ENCODE measurements at places on chromosomes 3 and 15. TPM values are rescaled to one million over a fixed set of nuclear protein-coding genes. Genes with fewer than 3 reads are reported as not detected.

- H3K4me1 ChIP-seq = no peaks in the 10 kb centered on the region
- H3K36me3 ChIP-seq = no peaks in the 10 kb centered on the region
- no peaks in the 10 kb centered on the region for H3K27me3 ChIP-seq
- no peak overlapping the region for H3K27ac ChIP-seq
- no peak overlapping the region for H3K4me3 ChIP-seq
Observed at GRCh38 chr15:99209326-99209725, 40.1 kb downstream of the TTC23 start.

- DNase-seq = peak; percentile 19
- H3K36me3 ChIP-seq = no peaks in the 10 kb centered on the region
- peaks cover 9% of the 10 kb centered on the region for H3K4me1 ChIP-seq
- no peak overlapping the region for H3K4me3 ChIP-seq
Observed at GRCh38 chr3:46049093-46049492, 21.8 kb upstream of the XCR1 start.

GRCh38 chr3:85037203-85037602 lies 78.4 kb downstream of the CADM2 start:
- no peak overlapping the region for H3K27ac ChIP-seq
- no peaks in the 10 kb centered on the region for H3K4me1 ChIP-seq
- no peaks in the 10 kb centered on the region for H3K36me3 ChIP-seq
- no peaks in the 10 kb centered on the region for H3K27me3 ChIP-seq
- no peak for DNase-seq

- no peak overlapping the region for H3K27ac ChIP-seq
- peaks cover 28% of the 10 kb centered on the region for H3K4me1 ChIP-seq
- no peak for DNase-seq
- H3K27me3 ChIP-seq = no peaks in the 10 kb centered on the region
Observed at GRCh38 chr3:51682526-51682925, 11.5 kb downstream of the TEX264 start.

- H3K27me3 ChIP-seq = no peaks in the 10 kb centered on the region
- H3K4me3 ChIP-seq = no peak overlapping the region
- peaks cover 63% of the 10 kb centered on the region for H3K36me3 ChIP-seq
- H3K4me1 ChIP-seq = no peaks in the 10 kb centered on the region
Observed at GRCh38 chr3:49295489-49296058, 18.5 kb upstream of the C3orf62 start.

- H3K36me3 ChIP-seq = peaks cover 25% of the 10 kb centered on the region
- no peak overlapping the region for H3K27ac ChIP-seq
- H3K27me3 ChIP-seq = no peaks in the 10 kb centered on the region
- peaks cover 50% of the 10 kb centered on the region for H3K4me1 ChIP-seq
Observed at GRCh38 chr3:45664578-45664977, 24.6 kb upstream of the SACM1L start.

GRCh38 chr3:186746008-186746407 lies 28.8 kb downstream of the KNG1 start:
- H3K4me1 ChIP-seq = peaks cover 12% of the 10 kb centered on the region
- H3K27me3 ChIP-seq = no peaks in the 10 kb centered on the region
- no peak overlapping the region for H3K4me3 ChIP-seq
- H3K27ac ChIP-seq = no peak overlapping the region
- H3K36me3 ChIP-seq = no peaks in the 10 kb centered on the region

DNA sequence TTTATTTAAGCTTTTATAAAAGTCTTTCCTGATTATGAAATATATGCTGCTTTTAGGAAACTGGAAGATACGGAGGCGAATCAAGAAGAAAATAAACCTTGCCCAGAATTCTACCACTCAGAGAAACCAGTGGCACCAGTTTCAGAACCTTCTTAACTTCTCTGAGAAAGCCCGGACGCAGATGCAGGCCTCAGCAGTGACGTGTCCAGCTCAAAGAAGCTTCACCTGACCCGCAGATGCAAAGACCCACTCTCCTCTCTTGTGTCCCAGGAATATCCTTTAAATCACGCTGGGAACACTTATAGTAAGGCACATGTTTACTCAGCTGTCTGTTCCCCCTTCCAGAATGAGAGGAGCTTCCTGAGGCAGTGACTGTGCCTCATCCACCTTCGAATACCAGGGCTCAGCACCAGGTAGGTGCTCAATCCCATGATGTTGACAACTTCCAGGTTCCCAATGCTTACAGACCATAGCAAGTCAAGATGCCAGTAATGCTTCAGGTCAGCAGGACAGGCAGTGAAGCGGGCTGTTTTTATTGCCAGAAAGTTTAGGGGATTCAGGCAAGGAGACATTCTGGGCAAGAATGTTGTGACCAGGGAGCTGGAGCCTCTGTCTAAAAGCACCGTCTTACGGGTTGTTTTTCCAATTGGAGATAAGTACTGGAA lies 39.9 kb upstream of the LDHAL6B start:
- H3K4me1 ChIP-seq = peaks cover 36% of the 10 kb centered on the region
- peaks cover 8% of the 10 kb centered on the region for H3K36me3 ChIP-seq
- no peak overlapping the region for H3K4me3 ChIP-seq
- no peak overlapping the region for H3K27ac ChIP-seq

GRCh38 chr3:117355566-117355965 lies 646.0 kb downstream of the TUSC7 start:
- no peak for DNase-seq
- H3K27me3 ChIP-seq = no peaks in the 10 kb centered on the region
- H3K36me3 ChIP-seq = no peaks in the 10 kb centered on the region
- H3K4me1 ChIP-seq = no peaks in the 10 kb centered on the region
- H3K4me3 ChIP-seq = no peak overlapping the region

DNA sequence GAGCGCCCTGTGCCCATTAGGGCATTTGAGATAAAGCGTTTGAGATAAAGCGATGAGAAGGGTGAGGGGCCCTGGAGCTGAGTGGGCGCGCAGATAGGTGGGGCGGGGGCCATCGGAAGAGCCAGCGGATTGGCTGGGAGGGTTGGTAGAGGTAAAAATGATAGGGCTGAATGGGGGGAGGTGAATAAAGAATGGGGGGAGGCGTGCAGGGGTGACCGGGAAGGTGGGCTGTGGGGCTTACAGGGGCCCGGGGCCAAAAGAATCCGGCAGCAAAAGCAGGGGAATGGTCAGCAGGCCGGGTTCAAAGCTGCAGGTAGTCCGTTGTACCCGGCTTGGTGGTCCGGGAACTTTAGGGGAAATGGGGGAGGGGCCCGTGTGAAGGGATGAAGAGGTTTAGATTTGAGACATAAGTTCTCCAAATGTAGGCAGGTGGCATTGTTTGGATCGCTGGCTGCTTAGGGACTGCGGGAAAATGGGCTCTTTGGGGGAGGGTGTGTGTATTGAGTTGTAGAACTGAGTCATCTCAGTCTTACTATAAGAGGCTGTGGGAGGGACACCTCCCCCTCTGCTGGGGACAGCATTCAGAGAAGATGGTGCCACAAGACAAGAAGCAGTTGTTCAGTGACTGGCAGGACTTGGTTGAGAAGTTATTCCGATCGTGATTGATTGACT lies 610 bp downstream of the ARID3B start:
- peaks cover 8% of the 10 kb centered on the region for H3K36me3 ChIP-seq
- peak; percentile 80 for DNase-seq
- H3K4me1 ChIP-seq = peaks cover 44% of the 10 kb centered on the region
- H3K4me3 ChIP-seq = peak overlapping the region; percentile 98

DNA sequence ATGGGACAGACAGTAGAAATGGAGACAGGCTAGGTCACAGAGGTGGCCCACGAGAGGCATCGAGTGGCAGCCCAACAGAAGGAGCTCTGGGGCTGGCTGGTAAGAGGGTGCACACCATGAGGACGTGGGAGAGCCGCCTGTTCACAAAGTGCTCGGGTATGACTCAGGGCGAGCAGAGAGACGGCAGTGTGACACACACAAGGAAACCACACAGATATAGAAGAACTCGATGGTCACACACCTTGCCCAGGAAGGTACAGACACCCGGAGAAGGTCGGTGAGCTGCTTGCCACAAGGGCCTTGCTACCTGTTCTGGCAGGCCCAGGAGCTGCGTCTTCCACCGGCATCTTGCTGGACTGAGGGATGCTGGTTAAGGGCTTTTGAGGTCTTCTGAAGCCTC lies 50.2 kb downstream of the CA12 start:
- no peaks in the 10 kb centered on the region for H3K27me3 ChIP-seq
- H3K4me3 ChIP-seq = no peak overlapping the region
- peaks cover 28% of the 10 kb centered on the region for H3K4me1 ChIP-seq
- no peaks in the 10 kb centered on the region for H3K36me3 ChIP-seq
- DNase-seq = peak; percentile 67

GRCh38 chr3:57019057-57019456 lies 41.4 kb upstream of the SPATA12 start:
- H3K27me3 ChIP-seq = no peaks in the 10 kb centered on the region
- H3K4me3 ChIP-seq = no peak overlapping the region
- no peak overlapping the region for H3K27ac ChIP-seq
- H3K36me3 ChIP-seq = no peaks in the 10 kb centered on the region
- H3K4me1 ChIP-seq = peaks cover 29% of the 10 kb centered on the region
- no peak for DNase-seq

DNA sequence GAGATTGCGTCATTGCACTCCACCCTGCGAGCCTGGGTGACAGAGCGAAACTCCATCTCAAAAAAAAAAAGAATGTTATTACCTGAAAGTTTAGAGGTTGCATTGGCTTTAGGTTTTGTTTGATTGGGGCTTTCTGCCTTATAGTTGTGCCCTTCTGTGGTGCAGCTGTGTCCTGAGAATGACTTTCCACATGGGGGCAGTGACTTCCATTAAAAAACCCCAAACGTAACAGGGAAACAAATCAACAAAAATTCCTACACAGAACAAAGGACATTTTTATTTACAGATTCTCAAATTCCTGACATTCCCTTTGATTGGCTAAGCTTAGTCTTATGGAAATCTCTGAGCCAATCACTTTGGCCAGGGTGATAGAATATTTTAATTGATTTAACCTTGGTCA lies 154.1 kb upstream of the GPR149 start:
- H3K36me3 ChIP-seq = no peaks in the 10 kb centered on the region
- no peaks in the 10 kb centered on the region for H3K4me1 ChIP-seq
- H3K27me3 ChIP-seq = no peaks in the 10 kb centered on the region
- peak; percentile 7 for DNase-seq
- no peak overlapping the region for H3K27ac ChIP-seq

DNA sequence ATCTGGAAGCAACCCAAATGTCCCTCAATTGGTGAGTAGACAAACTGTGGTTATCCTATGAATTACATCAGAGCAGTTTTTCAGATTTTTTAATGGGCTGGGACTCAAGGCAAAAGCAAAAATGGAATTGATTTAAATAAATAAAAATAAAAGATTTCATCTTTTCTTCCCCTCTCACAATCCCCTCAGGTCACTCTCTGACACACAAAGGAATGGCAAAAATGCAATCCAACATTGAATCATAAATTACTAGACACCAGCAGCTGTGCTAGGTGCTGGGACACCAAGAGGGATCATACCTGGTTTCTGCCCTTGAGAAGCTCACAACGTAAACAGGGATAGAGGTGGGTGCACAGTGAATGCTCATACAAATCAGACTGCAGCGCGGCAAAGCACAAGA lies 58.8 kb downstream of the CPN2 start:
- DNase-seq = no peak
- peaks cover 4% of the 10 kb centered on the region for H3K36me3 ChIP-seq
- H3K27me3 ChIP-seq = no peaks in the 10 kb centered on the region
- H3K4me3 ChIP-seq = no peak overlapping the region
- peaks cover 11% of the 10 kb centered on the region for H3K4me1 ChIP-seq
- H3K27ac ChIP-seq = no peak overlapping the region

- peak; percentile 78 for DNase-seq
- H3K27me3 ChIP-seq = no peaks in the 10 kb centered on the region
- H3K27ac ChIP-seq = peak overlapping the region; percentile 99
- H3K36me3 ChIP-seq = no peaks in the 10 kb centered on the region
- peaks cover 48% of the 10 kb centered on the region for H3K4me1 ChIP-seq
Observed at GRCh38 chr15:83380682-83381081, 66.5 kb upstream of the SH3GL3 start.

NMD3 gene
- total RNA-seq = 65.3 TPM

AMOTL2 gene
- total RNA-seq = 96.0 TPM

KPNA4 gene
- total RNA-seq = 33.7 TPM

ZBTB20 gene
- 1.3 TPM for total RNA-seq

ROPN1 gene
- not detected for total RNA-seq

LSMEM2 gene
- not detected for total RNA-seq

MAN2C1 gene
- 120 TPM for total RNA-seq

EPM2AIP1 gene
- 7.8 TPM for total RNA-seq

LIPH gene
- total RNA-seq = 0.35 TPM

MEIS2 gene
- total RNA-seq = 10.0 TPM

PAQR5 gene
- total RNA-seq = 16.5 TPM

BOC gene
- total RNA-seq = 4.4 TPM

Data from PC-3 (cell line).